Ecto neural progenitor cell (in vitro differentiated cells): ENCODE measurements at places on chromosomes 1 and 21.
A peak's percentile ranks its signal among the peaks of the same experiment; 100 is the strongest.

DNA sequence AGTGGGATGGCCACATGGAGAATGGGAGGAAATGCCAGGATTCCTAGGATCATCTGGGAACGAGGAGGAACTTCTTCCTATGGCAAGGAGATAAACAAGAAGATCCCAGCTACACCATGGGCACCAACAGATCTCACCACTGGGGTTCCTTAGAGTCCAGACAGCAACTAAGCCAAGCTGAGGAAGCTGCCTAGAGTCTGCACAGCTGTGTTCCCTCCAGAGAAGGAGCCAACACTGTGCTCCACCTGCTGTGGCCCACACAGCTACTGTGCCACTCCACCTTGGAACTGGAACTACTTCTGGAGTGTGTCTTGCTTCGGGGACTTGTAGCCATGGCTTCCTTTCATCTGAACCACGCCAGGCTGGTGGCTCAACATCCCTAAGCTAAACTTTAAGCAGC lies 6.0 kb downstream of the IFNAR1 start:
- DNase-seq, result no peak

- DNase-seq, result no peak
Measured at GRCh38 chr1:182888736-182889531, 49.8 kb downstream of the DHX9 start.

GRCh38 chr1:109498161-109498801 lies 4.4 kb downstream of the CYB561D1 start:
- DNase-seq, result peak; percentile 80

- no peak for DNase-seq
Measured at GRCh38 chr1:20992322-20993056, 184.2 kb downstream of the EIF4G3 start.

DNA sequence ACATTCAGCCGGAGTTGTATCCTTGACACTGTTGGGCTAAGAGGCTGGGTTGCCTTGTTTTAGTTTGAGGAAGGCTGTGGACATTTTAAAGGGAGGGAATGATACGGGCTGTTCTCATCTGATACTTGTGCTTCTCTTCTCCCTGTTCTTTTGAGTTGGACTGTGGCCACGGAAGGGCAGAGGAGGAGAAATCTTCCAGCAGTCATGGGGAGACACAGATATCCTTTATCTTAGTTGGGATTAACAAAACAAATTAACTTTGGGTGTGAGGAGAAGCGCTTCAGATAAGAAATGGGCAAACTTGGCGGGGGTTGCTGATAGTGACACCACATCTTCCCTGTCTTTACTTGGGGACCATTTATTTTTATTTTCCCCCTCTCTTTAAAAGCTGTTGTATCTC lies 138.8 kb downstream of the ROR1 start:
- DNase-seq, result no peak

DNA sequence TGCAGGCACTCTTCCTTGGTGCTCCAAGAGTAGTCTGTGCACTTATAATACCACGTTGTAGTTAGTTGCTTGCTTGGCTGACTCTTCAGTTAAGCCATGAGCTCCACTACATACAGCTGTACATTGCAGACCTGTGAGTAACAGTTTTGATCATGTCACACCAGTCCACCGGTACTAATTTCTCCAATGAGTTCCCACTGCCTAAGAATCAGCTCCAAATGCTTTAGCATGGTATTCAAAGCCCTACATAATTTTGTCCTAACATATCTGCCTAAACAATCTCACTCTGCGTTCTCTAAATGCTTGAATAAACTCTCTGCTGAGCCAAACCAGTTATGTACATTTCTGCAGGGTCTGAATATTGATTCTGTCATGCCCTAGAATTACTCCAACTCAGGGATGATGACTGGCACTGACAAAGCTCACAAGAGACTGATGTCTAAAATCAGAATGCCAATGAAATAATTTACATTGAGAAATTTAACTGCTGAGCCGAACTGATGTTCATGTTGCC lies 200.7 kb downstream of the LHX8 start:
- DNase-seq, result no peak

GRCh38 chr1:83131692-83131955 lies 867.3 kb downstream of the TTLL7 start:
- no peak for DNase-seq

GRCh38 chr1:160577671-160578070 lies 1.6 kb downstream of the CD84 start:
- DNase-seq, result no peak

- no peak for DNase-seq
Measured at GRCh38 chr1:116096013-116096618, 15.1 kb upstream of the MAB21L3 start.

GRCh38 chr1:214029796-214030195 lies 42.0 kb downstream of the PROX1 start:
- DNase-seq, result no peak

GRCh38 chr1:171426645-171427044 lies 58.7 kb upstream of the PRRC2C start:
- DNase-seq, result no peak

DNA sequence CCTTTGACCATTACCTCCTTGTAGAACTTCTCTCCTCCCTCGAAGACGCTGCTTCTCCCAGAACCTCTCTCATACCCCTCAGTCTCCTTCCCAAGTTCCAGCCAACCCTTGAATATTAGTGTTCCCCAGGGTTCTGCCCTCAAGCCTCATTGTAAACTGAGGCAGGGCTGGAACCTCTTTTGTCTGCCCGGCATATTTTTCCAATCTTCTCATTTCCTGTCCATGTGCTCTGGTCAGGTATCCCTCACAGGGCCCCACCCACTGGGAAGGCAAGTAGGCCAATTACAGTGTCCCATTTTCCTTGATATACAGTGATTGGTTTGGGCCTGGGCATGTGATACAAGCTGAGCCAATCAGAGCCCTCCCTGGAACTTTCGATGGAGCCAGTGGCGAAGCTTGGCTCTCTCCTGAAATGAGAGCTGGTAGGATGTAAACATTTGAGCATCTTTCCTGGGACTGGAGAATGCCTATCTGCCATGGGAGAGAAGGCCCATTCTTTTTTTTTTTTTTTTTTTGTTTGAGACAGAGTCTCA lies 57.1 kb upstream of the ID3 start:
- DNase-seq, result no peak

GRCh38 chr21:26153758-26154157 lies 16.8 kb downstream of the APP start:
- no peak for DNase-seq

DNA sequence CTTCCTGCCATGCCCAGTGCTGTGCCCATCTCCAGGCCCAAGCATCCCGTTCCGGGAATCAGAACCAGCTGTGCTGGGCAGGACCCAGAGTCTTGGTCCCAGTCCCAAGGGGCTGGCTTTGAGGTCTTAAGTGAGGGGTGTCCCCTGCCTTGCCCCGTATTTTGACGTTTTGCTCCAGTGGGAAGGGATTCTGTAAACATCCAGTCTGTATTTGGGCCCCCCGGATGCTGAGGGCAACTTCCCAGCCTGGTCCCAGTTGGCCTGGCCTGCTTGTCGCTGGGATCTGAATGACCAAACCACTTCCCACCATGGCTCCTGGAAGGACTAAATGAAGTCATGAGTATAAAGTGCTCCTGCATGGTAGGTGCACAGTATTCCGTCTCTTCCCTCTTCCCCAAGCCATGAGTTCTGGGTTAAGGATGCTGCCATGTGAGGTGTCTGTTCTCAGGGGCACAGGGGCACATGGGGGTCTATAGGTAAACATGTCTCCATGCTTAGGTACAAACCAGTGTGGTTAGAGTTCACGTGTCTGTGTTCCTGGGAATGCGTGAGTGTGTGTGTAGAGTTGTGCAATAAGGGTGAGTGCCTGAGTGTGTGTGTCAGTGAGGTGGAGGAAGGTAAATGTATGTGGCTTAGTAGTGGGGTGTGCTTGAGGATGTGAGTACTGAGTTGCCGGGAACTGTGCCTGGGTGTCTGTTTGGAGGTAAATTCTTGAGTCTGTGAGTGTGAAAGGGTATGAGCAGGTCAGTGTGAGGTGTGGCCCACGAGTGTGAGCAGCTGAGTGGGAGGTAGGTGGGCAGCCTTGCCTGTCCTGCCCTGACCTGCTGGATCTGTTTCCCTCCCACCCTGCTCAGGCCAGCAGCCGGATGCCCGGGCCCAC lies 1.5 kb downstream of the B4GALT2 start:
- no peak for DNase-seq

- DNase-seq, result no peak
Measured at GRCh38 chr1:57736940-57737339, 313.1 kb upstream of the DAB1 start.

GRCh38 chr21:31554511-31555022 lies 104.9 kb upstream of the SOD1 start:
- DNase-seq, result peak; percentile 64

GRCh38 chr1:156953571-156953970 lies 33.1 kb downstream of the LRRC71 start:
- no peak for DNase-seq

- DNase-seq, result no peak
Measured at GRCh38 chr1:209349363-209350308, 233.9 kb upstream of the CAMK1G start.

DNA sequence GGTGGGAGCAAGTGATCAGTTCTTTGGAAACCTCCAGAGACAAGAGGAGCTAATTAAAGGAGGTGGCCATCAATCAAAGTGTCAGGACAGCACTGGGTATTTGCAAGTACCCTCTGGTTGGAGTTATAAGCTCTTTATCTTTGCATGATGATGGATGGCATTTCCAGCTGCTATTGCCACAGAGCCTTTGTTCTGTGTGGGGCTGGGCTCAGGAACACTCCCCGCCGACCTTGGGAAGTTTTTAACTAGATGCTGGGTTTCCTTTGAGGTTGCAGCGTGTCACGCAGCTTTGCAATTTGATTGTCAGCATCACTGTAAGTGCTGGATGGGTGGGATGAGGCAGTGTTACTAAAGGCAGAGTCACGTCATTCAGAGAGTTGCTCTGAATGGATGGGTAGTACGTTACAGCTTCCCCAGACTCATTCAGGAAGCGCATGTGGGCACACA lies 68.9 kb downstream of the CNIH3 start:
- no peak for DNase-seq

DNA sequence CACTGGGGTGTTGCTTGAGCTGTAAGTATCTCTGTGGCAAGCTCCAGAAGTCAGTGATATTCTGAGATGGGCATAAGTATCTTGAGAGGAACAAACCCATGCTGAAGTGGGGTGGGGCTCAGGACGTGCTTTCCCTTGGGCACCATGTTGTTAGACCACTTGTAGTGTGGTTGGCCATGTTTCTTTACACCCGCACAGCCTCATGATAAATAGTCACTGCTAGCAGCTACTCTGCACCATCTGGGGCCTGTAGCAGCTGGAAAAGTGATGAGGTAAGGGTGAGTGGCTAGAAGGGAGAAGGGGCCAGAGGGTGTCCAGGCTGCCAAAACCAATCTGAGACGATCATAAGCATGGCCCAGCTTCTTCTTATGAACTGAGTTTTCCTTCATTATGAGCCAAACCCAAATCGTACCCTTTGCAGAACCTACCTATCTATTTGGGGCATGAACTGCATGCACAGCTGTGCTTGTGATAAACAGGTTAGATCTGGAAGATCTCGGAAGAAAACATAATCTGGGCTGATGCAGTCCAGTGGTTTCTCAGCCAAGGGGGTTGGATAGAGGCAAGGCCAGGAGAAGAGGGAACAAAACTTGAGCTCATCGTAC lies 91.9 kb upstream of the IRF2BP2 start:
- DNase-seq, result peak; percentile 14

DNA sequence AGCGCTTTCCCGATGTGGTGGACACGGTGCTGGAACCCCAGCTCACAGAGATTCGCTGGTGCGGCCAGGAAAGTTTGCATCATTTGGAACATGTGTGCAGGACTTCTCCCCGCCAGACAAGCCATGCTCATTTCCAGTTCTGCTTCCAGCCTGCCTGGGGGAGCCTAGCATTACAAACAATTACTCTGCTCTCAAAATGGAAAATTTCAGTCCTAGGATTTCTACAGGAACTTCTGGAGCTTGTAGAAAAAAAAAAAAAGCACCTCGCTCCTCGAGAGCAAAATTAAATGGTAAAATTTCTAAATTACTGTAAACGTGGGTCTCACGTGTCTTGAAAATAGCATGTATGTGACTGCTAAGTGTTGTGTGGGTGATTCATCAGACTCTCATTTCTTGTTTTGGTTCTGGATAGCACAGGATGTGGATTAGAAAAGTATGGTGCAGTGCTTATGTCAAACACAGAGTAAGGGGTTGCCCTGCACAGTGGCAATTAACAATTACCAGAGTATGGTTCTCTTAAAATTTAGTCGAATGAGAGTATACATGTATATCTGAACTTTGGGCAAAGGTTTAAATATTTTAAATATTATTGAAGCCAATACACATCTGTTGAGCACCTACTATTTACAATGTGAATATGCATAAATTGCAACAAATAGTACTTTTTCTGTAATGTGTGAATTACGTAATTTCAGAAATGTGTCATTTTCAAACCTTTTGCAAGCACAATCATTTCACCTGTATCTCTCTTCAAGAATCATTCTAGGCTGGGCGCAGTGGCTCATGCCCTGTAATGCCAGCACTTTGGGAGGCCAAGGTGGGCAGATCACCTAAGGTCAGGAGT lies 61.8 kb upstream of the PTGFRN start:
- no peak for DNase-seq

DNA sequence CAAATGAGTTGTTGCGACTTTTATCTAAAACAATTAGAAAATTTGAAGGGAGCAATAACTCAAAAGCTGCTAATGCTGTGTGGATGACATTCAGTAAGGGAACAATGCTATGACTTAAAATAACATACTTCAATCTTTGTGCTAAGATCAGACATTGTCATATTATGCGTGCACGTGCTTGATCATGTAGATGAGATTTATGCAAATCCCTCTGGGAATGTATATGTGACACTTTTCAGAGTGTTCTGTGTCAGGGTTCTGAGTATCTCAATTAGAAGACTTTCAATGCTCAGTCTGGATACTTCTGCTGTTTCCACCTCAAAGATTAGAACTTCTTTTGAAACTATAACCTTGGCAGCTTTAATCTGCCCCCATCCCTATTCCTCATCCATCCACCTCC lies 18.6 kb upstream of the POU2F1 start:
- DNase-seq, result no peak

GRCh38 chr21:23463365-23463764 lies 2143.9 kb downstream of the MRPL39 start:
- no peak for DNase-seq

DNA sequence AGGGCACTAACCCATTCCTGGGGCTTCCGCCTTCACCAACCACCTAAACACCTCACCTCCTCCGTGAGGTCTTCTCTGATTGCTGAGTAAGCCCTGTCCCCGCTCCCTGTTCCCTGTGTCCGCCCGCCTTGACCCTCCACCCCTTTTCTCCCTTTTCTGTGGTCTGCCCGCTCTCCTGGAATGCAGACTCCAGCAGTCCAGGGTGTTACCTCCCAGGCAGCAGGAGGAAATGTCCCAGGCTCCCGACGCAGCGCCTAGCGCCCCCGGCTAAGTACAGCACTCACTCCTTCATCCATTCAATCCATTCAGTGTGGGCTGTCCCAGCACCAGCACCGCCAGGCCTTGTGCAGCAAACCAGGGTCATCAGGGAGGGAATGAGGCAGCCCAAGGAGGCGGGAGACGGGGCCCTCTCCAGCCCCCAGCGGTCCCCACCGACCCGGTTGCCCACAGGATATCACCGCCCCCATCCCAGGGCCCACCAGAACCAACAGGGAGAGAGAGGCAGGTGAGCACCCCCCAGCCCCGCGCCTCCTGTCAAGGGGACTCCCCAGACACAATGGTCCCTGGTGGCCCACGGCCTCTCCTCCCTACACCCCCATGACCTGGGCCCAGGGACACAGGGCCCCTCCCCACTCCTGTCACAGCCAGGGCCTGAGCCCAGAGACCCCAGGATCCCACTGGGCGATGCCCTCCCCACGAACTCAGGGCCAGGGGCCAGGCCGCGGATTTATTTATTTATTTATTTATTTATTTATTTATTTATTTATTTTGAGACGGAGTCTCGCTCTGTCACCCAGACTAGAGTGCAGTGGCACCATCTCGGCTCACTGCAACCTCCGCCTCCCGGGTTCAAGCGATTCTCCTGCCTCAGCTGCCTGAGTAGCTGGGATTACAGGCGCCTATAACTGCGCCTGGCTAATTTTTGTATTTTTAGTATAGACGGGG lies 10.2 kb downstream of the TNFRSF14 start:
- DNase-seq, result no peak
